Esophagus squamous epithelium (tissue), 5 donors: ENCODE measurements at places on chromosomes 5 and 9.

DNA sequence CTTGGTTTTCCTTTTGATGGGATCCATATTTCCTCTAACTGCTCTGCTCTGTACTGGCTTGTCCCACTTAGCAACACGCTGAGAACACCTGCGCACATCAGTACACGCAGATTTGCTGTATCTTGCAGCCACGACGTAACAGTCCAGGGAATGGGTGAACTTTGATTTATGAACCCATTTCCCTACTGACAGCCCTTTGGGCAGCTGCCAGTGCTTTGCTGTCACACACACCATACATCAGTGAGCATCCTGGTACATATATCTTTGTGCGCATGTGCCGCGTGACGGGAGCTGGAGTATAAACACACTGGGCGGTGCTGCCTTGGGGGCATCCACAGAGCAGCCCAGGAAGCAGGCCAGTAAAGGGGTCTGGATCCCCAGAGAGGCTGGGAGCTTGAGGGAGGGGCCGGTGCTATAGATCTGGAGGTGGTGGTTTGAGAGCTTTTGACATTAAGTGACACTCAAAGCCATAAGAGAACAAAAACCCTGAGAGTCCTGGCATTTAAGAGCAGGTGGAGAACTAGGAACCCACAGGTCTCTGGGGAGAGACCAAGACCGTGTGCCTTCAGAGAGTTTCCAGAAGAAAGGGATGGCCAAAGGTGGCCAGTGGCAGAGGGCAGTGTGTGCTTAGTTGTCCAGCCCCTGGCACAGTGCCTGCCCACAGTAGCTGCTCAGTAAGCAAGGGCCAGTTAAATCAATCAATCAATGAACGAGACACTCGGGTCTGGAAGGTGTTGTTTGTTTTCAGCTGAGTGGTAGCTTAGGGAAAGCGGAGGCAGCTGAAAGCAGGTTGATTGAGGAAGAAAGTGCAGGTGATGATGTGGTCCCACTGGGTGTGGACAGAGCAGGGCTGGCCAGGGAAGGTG lies 53.7 kb downstream of the LMX1B start:
- no peak for DNase-seq

- DNase-seq, result no peak
These were observed 73.8 kb upstream of the IL17B start for GRCh38 chr5:149452665-149453617.

- DNase-seq, result no peak
These were observed 135.8 kb upstream of the SNX2 start for GRCh38 chr5:122639033-122639432.

DNA sequence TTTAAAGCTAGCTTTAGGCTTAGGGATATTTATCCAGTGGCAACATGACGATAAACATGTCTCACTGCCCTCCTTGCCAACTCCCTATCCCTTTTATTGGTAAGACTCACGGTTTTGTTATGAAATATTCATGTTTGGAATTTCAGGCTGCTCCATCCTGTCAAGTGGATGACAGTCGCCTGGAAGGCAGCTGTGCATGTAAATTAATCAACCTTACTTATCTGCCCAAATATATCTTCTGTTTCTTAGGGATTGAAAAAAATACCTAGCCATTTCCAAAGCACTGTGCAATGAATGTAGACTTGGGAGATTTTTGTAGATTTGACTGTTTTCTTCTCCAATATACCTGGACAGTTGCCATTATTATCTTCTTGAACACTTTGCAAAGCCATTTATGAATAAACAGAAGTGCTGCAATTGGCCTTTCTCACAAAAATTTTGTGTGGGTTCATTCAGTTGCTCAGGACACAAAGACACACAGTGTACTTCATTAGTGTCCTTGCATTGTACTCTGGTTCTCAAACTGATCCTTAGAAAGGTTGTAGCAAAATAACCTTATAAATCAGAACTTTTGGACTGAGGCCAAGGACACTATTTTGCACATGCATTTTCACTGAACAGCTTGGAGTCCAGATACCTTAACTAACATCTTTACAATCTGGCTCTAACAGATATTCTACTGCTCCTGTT lies 889.4 kb upstream of the SEMA6A start:
- no peak for DNase-seq

- no peak for DNase-seq
These were observed 28.3 kb downstream of the LRRC70 start for GRCh38 chr5:62606878-62607277.
